ENCODE measurements at places on chromosomes 16 and 17. TPM values are rescaled to one million over a fixed set of nuclear protein-coding genes. Genes with fewer than 3 reads are reported as not detected.
A peak's percentile ranks its signal among the peaks of the same experiment; 100 is the strongest.

Gene KCNJ2
- total RNA-seq, result 2.1 TPM

Gene KRTAP17-1
- total RNA-seq, result not detected

Gene NME2
- total RNA-seq, result 532 TPM

DNA sequence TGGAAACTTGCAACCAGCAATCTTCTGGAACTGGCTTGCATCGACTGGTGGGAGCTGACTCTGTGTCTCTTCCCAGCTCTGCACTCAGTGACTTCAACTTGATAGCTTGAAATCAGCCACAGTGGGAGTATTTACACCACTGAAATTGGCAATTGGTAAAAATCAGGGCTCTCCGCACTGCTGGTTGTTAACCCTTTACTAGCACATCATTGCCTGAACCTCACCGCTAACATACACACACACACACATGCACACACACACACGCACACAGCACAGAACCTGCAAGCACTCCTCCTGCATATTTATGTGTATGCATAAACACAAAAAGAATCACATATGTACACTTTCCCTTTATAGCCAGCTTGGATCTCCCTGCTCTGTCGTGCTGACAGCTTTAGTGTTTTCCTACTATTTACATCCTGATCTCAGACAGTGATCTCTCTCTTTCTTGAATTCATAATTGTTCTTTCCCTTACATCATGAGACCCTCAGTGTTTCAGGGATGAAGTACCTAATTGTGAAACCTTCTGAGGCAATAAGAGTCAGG, 7.9 kb upstream of the TMIGD1 start:
- no peak for DNase-seq
- no peaks in the 10 kb centered on the region for H3K36me3 ChIP-seq
- H3K27me3 ChIP-seq, result no peaks in the 10 kb centered on the region
- H3K27ac ChIP-seq, result peak overlapping the region; percentile 74
- no peak overlapping the region for H3K4me3 ChIP-seq
- peaks cover 10% of the 10 kb centered on the region for H3K4me1 ChIP-seq

DNA sequence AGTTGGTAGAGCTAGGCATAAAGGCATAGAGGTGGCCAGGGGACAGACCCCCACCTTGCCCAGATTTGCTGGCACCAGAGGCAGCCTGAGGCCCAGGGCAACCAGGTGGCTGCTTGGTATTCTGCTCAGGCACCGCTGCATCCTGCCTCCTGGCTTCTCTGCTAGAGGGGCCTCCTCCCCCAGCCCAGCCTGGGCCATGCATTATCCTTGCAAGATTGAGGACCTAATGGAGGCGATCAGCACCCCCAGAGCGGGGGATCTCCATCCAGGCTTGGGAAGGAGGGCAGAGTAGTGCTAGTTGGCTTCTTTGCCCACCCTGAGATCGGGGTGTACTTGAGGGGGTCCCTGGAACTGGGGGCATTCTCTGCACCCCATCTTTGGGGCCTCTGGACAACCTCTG, 23.8 kb downstream of the CDK5RAP3 start:
- no peaks in the 10 kb centered on the region for H3K36me3 ChIP-seq
- H3K27ac ChIP-seq, result no peak overlapping the region
- H3K4me3 ChIP-seq, result no peak overlapping the region
- H3K4me1 ChIP-seq, result no peaks in the 10 kb centered on the region
